ENCODE measurements at places on chromosomes 2 and 18. TPM values are rescaled to one million over a fixed set of nuclear protein-coding genes. Genes with fewer than 3 reads are reported as not detected.

Gene TGFA
- total RNA-seq: 4.6 TPM

Gene LGALSL
- total RNA-seq: 11.0 TPM

Gene ASB18
- not detected for total RNA-seq

Gene RTP5
- total RNA-seq: not detected

Gene HOXD4
- 0.41 TPM for total RNA-seq

Gene BOK
- total RNA-seq: 28.3 TPM

Gene ZNG1B
- 43.3 TPM for total RNA-seq

Gene OR6B3
- not detected for total RNA-seq

Gene SLC9A4
- not detected for total RNA-seq

Gene SATB2
- total RNA-seq: 2.7 TPM

Gene MTA3
- total RNA-seq: 29.2 TPM

Gene CYTIP
- total RNA-seq: 0.08 TPM

Gene FAP
- total RNA-seq: 0.11 TPM

Gene PUM2
- 41.4 TPM for total RNA-seq

Gene LAPTM4A
- total RNA-seq: 245 TPM

Gene ACTG2
- total RNA-seq: 0.40 TPM
